Central memory CD8-positive, alpha-beta T cell (primary cell): ENCODE measurements at places on chromosomes 13 and 19.

DNA sequence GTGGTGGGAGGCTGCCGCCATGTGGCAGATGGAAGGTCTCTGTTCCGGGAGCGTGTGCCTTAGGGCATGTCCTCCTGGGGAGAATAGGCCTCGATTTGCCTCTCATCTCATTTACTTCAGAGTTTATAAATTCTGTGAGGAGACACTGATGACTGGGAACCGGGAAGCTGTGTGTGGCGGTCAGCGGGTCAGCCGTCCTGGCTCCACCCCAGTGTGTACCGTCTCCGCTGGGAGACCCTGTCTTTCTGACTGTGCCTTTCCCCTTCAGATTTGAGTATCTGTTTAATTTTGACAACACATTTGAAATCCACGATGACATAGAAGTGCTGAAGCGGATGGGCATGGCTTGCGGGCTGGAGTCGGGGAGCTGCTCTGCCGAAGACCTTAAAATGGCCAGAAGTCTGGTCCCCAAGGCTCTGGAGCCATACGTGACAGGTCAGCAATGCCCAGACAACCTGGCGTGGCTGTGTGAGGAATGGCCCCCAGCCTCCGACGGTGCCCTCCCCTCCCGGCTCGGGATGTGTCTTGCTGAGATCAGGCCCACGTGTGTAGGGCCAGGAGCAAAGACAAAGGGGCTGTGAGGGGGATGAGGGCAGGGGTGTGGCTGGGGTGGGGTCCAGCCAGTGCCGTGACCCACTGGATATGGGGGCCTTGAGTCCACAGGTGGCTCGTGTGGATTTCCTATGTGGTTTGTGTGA is 21.6 kb downstream of the ATP4B start:
- peaks cover 26% of the 10 kb centered on the region for H3K36me3 ChIP-seq
- DNase-seq = no peak
- no peak overlapping the region for H3K27ac ChIP-seq
- no peaks in the 10 kb centered on the region for H3K27me3 ChIP-seq
- H3K4me1 ChIP-seq = peaks cover 5% of the 10 kb centered on the region

DNA sequence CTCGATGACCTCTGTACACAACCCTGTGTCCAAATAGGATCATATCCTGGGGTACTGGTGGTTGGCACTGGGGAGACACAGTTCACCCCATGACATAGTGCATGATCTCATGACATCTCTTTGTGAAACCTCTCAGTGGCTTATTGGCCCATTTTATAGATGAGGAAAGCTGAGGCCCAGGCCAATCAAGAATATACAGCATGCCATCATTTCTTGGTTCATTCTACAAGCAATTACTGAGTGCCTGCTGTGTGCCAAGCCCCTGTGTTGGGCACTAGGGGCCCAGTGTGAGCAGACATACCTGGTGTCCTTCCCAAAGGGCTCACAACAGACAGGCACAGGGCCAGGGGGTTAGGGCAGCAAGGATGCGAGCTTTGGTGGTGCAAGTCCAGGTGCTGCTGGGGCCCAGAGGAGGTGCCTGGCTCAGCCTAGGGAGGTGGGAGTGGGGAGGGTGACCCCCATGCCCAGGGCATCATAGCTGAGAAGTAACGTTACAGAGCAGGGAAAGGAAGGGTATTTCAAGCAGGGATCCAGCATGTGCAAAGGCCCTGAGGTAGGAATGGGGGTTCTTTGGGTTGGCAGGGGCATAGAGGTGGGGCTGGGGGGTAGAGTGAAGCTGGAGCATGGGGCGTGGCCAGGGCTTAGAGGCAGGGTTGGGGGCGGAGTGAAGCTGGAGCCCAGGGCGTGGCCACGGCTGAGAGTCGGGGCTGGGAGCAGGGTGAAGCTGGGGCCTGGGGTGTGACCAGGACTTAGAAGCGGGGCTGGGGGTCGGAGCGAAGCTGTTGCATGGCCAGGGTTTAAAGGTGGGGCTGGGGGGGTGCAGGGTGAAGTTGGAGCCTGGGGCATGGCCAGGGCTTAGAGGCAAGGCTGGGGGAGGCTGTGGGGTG is 20.7 kb downstream of the COLGALT1 start:
- DNase-seq = no peak
- no peaks in the 10 kb centered on the region for H3K27me3 ChIP-seq

GRCh38 chr19:18804139-18804601 is 13.1 kb upstream of the COMP start:
- no peaks in the 10 kb centered on the region for H3K4me1 ChIP-seq
- peaks cover 12% of the 10 kb centered on the region for H3K27me3 ChIP-seq
- H3K27ac ChIP-seq = no peak overlapping the region
- no peak overlapping the region for H3K4me3 ChIP-seq
- no peaks in the 10 kb centered on the region for H3K36me3 ChIP-seq
- DNase-seq = no peak

DNA sequence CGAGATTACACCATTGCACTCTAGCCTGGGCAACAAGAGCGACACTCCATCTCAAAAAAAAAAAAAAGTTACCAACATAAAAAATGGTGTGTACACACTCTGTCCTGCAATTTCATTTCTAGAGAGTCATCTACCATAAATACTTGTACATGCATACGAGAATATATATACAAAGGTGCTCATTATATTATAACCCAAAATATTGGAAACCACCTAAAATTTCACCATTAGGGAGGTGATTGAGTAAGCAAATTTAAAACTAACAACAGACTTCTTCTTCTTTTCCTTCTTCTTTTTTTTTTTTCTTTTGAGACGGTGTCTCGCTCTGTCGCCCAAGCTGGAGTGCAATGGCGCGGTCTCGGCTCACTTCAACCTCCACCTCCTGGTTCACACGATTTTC is 7.4 kb upstream of the C5AR1 start:
- H3K4me1 ChIP-seq = peaks cover 17% of the 10 kb centered on the region
- H3K27ac ChIP-seq = no peak overlapping the region
- no peak for DNase-seq
- no peak overlapping the region for H3K4me3 ChIP-seq
- no peaks in the 10 kb centered on the region for H3K36me3 ChIP-seq

GRCh38 chr13:49497272-49497671 is 1.5 kb downstream of the PHF11 start:
- no peaks in the 10 kb centered on the region for H3K27me3 ChIP-seq
- DNase-seq = no peak
- peaks cover 44% of the 10 kb centered on the region for H3K4me1 ChIP-seq
- H3K4me3 ChIP-seq = peak overlapping the region; percentile 91
- H3K36me3 ChIP-seq = peaks cover 14% of the 10 kb centered on the region
